ENCODE measurements at places on chromosomes 1 and 21.

GRCh38 chr1:182143154-182143657 lies 81.7 kb upstream of the ZNF648 start:
- peak; percentile 72 for DNase-seq

GRCh38 chr1:206805357-206805756 lies 33.1 kb upstream of the IL10 start:
- DNase-seq = no peak

- DNase-seq = no peak
These were observed 4.1 kb downstream of the SFT2D2 start for GRCh38 chr1:168229893-168230292.

- no peak for DNase-seq
These were observed 558.8 kb downstream of the KCNT2 start for GRCh38 chr1:196049407-196049806.

DNA sequence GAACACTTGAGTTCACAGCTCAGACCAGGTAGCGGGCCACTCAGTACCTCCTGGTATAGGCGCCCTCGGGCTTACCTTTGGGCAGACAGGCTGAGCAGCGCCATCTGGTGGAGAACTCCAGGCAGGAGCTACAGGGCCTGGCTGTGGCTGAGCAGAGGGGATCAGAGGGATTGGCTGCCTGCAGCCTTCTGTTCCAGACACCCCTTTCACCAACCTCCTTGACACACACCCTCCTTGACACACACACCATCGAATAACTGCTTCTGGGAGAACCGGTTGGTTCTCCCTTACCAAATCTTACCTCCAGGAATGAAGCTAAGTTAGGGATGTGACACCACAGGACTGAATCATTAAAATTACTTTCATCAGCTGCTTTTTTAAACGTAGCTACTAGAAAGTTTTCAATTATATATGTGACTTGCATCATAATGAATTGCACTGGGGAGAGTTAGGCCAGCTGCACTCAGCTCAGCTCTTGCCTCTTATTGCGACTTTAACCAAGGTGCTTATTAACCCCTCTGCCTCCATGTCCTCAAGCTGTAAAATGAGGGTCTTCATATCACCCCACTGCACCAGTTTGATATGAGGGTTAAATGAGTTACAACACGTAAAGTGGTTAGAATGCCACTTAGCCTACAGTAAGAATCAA lies 6.6 kb downstream of the LIN28A start:
- peak; percentile 47 for DNase-seq

DNA sequence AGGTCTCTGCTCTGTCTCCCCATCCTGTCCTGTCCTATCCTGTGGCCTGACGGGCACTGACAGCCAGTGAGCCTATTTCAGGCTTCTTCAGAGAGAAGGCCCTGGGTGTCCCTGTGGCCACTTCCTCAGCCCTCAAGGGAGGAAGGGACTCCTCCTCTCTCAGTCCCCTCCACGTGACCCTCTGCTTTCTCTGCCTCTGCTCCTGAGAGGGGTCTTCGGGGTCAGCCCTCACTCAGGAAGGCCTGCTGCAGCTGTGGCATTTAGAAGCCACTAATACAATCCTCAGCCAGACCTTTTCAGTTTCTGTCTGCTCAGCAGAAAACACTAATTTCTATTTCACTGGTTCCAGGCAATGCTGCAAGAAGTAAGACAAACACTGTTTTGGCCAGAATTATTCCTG lies 43.6 kb upstream of the ETV3 start:
- no peak for DNase-seq

All from KG1 (cell line).